Muscle of back (tissue), 13 donors: ENCODE measurements at places on chromosomes 7 and 10.

- no peak for DNase-seq
These were observed 99.4 kb downstream of the PRKAG2 start for GRCh38 chr7:151777495-151777880.

DNA sequence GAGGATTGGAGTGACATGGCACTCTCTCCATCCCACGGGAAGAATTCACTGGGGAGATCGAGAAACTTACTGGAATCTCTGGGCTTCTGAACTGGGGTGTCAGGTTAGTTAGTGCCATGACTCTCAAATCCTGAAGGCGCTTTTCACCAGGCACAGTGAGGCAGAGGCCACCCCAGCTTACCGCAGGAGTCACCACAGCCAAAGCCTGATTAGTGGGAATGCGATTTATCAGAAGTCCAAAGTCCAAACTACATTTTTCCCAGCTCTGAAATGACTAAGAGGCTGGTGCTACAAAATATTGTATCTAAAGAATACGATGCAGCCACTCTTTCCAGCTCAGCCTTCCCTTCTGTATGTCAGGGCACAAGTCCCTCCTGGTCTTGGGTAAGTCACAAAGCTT is 334.8 kb upstream of the SHH start:
- DNase-seq: no peak

DNA sequence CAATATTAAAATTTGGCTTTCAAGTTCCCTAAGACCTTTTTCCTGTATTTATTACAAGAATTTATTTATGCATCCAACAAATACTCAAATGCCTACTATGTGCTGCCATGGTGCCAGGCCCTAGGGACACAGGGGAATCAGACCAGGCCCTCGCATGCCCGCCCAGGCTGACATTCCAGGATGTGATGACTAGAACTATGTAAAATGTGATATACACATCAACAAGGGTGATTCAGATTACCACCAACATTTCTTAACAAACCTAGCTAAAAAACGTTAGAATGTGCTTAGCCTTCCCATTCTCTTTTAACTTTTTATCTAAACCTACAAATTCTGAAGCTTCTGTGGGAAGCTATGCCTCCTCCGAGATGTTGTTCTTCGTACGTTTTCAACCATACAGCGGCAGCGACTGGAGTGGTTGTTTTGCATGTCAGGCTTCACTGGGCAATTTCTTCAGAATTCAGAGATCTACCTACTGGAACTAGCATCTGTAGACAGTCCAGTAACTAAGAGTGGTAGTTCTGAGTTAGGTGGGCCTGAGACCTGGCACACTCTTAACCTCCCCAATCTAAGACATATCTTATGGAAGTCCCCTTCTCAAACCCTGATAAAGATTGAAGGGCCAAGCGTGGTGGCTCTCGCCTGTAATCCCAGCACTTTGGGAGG is 22.1 kb downstream of the GNA12 start:
- no peak for DNase-seq

- no peak for DNase-seq
These were observed 12.0 kb upstream of the SCART1 start for GRCh38 chr10:133441780-133442179.

GRCh38 chr7:94414481-94414880 is 19.8 kb downstream of the COL1A2 start:
- DNase-seq: no peak

DNA sequence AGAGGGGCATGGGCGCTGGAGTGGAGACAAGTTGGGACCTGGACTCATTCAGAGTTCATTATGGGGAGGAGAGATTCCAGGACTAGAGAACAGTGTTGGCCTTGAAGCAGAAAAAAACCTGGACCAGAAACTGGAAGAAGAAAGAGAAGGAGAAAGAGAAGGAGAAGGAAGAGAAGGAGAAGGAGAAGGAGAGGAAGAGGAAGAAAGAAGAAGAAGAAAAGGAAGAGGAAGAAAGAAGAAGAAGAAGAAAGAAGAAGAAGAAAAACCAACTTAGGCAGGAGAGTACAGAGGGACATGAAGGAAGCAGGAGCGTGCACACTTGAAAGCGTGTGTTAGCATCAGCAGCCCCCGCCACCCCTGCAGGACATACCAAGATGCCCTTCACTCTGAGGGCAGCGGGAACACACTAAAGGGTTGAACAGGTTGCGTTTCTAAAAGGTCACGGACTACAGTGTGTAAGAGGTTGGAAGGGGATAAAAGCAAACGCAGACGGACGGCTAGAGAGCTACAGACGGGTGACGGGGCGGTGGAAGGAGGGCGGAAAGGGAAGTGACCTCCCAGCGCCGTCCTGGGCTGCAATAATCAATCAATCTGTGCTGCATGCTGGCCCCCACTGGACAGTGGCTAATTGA is 95.3 kb downstream of the SEC61G start:
- no peak for DNase-seq

- peak; percentile 54 for DNase-seq
These were observed 260.2 kb upstream of the BMPER start for GRCh38 chr7:33645104-33645503.

DNA sequence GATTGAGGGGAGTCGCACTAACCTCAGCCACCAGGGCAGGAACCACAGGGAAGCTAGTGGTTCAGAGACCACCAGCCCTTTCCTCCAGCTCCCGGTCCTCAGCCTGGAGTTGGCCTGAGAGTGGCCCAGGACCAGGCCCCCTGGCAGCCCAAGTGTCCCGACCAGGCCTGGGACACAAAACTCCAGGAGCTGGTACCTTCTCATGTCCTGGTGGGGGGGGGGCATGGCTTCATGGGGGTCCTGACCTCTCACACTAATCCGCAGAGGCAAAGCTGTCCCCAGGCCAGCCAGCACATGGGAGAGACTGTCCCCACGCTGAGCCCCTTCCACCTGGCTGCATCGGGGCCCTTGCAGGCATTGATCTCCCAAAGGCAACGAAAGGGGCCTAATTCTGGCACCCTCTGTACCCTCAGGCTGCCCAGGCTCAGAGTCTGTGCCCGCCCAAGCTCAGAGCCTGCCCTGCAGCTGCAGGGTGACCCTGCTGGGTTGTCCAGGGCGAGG is 28.2 kb downstream of the GPRIN2 start:
- DNase-seq: no peak

DNA sequence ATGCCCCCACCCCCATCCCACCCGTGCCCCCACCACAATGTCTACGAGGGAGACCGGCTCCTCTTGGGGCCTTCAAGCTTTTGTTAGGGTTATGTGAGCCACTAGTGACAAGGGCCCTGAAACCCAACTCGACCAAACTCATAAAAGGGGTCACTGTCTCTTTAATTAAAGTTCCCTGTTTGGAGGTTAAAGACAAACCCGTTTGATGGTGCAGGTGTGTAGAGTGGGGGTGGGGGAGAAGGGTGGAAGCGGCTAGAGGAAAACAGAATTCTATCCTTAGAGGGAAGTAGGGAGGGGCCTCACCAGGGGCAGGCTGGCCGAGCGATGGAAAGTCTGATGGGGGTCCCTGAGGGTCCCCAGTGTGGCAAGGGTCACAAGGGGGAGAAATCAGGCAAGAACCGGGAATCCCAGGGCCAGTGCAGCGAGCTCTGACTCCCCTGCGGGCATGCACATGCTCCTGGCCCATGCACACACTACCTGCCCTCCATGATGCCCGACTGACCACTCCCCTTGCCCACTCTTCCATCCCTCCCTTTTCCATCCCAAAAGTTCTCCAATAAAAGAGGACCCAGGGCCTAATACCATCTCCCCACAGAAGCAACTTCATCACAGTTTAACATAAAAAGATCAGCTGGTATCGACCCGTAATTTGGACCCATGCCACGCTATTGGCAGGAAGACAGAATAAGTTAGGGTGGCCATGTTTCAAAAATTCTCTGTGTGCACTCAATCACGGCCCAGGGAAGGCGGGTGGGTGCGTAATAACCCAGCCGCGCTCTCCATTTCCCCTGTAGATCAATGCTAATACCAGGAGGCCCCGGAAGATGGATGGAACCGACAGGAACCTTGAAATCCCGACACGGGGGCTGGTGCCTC is 35.9 kb upstream of the SLF2 start:
- DNase-seq: no peak

- no peak for DNase-seq
These were observed 244.4 kb downstream of the ZWINT start for GRCh38 chr10:56116684-56117083.

DNA sequence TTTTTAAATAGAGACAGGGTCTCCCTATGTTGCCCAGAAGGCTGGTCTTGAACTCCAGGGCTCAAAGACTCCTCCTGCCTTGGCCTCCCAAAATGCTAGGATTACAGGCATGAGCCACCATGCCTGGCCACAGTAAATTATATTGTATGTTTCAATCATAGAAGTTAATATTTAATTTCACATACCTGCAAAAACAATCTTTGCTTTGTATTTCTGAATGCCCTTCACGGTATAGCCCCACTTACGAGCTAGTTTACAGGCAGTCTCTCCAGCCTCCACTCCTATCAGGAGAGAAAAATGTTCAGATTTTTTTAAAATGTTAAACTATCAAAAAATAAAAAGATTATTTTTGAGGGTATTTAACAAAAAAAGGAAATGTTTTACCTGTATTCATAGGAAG is 10.4 kb downstream of the OAT start:
- no peak for DNase-seq

DNA sequence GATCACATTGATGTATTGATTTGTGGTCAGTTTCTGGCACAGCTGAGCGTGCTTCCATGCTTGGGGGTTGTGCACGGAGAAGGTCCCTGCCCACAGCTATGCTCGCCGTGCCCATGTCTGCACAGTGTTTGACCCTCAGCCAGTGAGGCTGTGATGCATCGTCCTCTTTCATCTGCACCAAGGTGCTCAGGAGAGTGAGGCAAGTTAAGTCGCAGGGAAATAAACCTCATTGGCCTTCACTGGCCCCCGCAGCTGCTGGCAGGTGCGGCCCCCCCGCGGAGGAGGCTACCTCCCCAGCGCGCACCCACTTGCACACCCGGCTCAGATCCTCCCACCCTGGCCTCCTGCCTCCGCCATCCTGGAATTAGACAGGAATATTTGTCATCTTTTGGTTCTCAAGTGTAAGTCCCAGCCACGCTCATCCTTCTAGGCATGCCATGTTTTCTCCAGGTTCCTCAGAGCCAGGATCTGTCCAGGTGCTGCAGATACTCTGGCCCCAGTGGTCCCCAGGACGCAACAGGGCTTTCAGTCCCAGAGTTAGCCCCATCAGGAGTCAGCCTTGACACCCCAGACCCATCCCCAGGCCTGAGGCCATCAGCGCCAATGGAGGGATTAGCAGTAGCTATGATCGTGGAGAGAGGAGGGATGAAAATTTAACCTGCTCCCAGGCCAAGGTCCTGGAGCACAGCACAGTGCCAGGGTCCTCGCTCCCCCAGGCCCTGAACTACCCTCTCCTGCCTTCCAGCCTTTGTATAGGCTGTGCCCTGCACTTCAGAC is 93.7 kb downstream of the OAT start:
- DNase-seq: no peak

DNA sequence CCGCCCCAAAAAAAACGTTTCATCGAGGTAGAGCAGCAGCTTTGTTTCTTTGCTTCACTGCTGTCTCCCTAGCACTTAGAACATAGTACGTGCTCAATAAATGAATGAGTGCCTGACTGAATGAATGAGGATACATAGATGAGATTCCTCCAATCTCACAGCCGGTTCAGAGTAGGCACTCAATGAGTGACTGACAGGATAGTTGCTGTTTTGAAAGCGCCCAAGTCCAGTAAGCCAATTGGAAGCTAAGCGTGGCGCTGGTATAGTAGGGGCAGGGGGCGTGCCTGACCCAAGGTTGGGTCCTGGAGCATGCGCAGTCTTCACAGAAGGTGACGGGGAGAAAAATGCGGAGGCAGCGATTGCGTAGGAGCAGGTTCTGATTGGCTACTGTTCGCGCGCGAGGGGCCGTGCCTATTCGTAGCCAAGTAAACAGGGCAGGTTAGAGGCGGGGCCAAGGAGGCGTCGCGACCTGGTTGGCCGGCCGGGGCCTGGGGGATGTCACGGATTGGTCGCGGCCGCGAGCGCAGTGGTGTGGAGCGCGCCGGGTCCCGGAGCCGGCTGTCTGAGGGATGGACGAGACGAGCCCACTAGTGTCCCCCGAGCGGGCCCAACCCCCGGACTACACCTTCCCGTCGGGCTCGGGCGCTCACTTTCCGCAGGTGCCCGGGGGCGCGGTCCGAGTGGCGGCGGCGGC is at the start of gene PI4K2A:
PI4K2A (plus strand) TSS at position 498 of the 694 bp plus-strand sequence; CDS start at position 570, 72 bp downstream.
- peak; percentile 99 for DNase-seq

GRCh38 chr10:102309236-102309635 is 63.9 kb downstream of the GBF1 start:
- no peak for DNase-seq

DNA sequence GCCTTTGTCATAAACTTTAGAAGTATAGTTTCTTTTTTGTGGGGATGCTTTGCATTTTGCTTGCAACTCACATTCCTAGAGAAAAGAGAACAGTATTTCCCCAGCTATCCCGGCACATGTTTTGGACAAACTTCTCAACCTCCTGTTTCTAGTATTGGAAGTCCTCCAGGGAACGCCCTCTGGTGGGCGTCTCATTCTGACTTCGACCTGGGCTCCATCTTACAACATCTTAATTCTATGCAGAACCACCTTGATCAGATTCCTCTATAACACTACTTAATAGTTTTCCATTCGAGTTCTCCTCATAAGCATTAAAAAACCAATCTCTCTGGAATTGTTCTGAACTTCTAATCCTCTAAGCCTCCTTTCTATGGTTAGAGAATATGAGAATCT is 139.5 kb upstream of the FZD8 start:
- DNase-seq: no peak

DNA sequence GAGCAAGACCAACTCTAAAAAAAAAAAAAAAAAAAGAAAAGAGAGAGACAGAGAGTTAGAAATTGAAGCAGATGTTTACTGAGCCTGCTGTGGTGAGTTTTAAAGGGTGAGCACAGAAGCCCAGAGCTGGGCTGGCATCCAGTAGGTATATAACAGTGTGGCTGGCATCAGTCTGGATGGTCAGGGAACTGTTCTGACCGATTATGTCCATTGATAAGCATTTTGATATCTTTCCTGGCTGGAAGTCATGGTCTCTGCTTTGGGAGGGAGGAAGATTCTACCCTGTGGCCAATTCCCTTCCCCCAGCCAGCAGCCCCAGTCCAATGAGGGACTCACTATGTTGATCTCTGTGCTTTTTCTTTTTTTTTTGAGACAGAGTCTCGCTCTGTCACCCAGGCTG is 65.2 kb upstream of the PODXL start:
- DNase-seq: no peak

DNA sequence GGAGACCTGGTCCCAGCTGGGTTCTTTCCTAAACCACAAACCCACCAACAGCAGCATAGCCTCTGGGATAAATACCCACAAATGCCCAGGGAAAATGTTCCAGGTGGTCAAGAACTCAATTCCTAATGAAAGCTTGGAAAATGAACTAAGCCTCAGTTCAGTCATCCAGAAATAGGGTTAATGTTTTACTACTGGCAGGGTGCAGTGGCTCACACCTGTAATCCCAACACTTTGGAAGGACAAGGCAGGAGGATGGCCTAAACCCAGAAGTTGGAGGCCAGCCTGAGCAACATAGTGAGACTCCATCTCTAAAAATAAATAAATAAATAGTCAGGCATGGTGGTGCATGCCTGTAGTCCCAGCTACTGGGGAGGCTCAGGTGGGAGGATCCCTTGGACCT is 82.2 kb downstream of the SVOPL start:
- no peak for DNase-seq

- peak; percentile 17 for DNase-seq
These were observed 33.6 kb upstream of the UTF1 start for GRCh38 chr10:133196221-133196915.

GRCh38 chr7:112296432-112296831 is 89.9 kb downstream of the ZNF277 start:
- DNase-seq: no peak

GRCh38 chr7:139915268-139915863 is 86.3 kb downstream of the TBXAS1 start:
- no peak for DNase-seq
